ENCODE measurements at places on chromosomes 5 and 9.

GRCh38 chr9:134629061-134629585 is 12.5 kb upstream of the COL5A1 start:
- DNase-seq: no peak

- no peak for DNase-seq
Measured at GRCh38 chr9:114633438-114634089, 22.5 kb downstream of the TMEM268 start.

DNA sequence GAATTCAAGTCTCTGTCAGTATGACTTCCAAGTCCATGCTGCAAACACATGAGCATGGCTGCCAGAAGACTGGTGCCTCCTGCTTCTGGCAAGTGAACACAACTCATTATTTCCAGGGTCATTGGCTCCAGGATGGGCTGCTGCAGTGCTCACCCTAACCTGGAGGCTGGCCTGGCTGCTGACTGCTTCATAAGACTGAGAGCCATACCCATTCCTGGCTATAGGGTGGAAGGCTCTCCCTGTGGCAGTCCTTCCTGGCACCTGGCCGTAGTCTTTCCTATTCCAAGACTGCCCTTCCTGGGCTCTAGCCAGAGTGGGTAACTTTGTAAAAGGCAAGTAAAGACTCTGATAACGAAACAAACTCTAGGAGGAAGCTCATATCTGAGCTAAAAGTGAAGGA is 51.2 kb downstream of the CXXC5 start:
- DNase-seq: no peak

DNA sequence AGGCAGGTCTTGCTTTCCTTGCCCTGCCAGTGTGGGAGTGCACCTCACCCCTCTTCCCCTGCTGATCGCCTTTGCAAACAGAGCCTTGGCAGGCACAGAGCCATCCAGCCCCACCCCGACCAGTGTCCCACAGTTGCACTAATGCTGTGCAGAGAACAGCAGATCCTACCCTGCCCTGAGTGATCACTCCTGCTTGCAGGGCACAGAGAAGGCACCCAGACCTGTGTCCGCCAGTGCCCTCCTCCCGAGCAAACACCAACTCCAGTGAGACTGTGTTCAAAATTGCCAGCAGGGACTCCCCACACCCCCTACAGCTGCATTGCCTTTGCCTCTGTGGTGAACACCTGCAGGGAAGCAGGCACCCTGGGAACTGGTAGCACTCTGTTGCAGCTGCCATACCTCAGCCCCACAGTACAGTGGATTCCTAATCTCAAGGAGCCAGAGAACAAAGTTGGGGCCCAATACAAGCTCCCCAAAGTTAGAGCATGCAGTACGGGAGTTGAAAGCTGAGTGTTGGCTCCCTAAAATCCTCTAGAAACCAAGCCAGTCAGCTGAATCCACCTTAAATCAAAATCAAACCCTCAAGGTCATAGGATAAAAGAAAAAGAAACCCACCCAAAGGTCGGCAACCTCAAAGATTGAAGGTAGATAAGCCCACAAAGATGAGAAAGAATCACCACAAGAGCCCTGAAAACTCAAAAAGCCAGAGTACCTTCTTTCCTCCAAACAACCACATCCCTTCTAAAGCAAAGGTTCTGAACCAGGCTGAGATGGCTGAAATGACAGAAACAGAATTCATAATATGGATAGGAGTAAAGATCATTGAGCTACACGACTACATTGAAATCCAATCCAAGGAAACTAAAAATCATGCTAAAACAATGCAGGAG is 92.9 kb upstream of the PIK3R1 start:
- DNase-seq: no peak

GRCh38 chr5:180071531-180072255 is at the start of gene RNF130:
Gene RNF130, minus strand, starts transcription at chr5:180071759. Its CDS starts 57 bp downstream, at chr5:180071702.
- DNase-seq: peak; percentile 92

DNA sequence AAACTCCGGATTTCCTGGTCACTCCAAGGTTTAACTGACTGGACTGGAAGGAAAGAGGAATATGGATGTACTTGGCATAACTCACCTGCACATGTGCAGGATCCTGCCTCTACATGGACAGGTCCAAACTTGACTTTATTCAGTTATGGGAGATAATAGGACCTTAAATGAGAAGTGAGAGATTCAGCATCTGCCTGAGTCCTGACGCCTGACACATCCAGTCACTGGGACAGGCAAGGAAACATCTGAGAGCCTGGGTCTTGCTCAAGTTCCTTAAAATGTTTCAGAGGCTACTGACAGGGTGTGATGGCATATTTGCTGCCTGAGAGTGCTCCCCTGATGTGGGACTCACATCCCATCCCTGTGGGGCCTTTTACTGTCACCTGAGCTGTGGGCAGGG is 34.9 kb downstream of the ZNF354A start:
- DNase-seq: no peak

- DNase-seq: peak; percentile 32
Measured at GRCh38 chr5:143800715-143801114, 11.2 kb upstream of the HMHB1 start.

DNA sequence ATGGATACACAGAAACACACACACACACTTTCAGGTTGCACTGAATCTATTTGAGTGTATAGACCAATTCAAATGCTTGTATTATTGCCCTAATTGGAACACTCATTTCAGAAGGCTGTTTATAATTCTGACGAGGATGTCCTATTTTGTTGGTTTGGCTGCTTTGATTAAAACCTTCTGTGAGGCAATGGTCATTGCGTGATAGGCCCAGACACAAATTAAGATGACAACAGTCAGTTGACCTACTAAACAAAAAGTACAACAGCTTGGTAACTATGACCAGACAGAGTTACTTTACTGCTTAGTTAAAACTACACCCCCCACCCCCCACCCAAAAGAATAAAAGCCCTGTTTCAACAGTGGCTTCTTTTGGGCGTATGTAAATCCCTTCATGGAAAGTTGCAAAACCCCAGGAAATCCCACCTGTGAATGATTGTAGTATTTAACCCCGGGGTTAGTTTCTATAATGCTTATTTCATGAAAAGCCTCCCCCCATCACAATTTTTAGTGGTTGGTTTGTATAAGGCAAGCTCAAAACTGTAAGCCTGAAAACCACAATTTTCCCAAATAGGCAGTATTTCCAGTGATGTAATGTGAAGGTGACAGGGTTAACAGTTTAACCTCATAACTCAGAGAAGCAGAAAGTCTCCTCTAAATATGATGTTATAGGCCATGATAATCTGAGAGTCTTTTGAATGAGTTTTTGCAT is 340.8 kb downstream of the FGF10 start:
- DNase-seq: peak; percentile 92

- DNase-seq: no peak
Measured at GRCh38 chr5:2797160-2797559, 45.7 kb upstream of the IRX2 start.
